ENCODE measurements at places on chromosomes 11 and 22.

- DNase-seq = no peak
Measured at GRCh38 chr11:31640611-31641010, 131.0 kb downstream of the ELP4 start.

DNA sequence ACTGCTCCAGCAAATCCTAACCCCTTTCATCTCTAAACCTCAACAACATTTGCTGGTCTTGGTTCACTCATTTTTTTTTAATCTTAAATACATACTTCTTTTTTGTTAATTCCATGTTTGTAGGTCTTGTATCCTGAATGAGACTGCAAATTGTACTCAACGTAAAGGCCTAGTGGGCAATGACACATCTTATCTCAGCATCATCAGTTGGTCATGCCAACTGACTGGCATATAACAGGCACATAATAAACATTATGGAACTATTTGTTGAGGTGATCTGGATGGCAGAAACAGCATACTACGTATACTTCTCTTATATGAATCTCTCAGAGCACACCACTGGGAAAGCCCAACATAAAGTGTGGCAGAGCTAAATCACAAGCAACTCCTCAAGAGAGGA, 116.7 kb downstream of the RBFOX2 start:
- no peak for DNase-seq

DNA sequence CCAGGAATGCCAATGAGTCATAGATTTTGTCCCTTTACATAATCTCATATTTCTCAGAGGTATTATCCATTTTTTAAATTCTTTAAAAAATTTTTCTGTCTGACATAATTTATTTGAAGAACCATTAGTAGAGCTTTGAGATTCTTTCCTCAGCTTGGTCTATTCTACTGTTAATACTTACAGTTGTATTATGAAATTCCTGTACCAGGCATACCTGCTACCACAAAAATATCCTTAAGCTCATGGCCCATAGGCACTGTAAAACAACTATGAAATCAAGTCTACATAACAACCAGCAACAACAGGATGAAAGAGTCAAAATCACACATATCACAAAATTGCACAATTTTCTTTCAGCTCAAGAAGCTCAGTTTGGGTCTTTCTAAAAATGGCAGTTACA, 541.3 kb downstream of the LUZP2 start:
- no peak for DNase-seq

DNA sequence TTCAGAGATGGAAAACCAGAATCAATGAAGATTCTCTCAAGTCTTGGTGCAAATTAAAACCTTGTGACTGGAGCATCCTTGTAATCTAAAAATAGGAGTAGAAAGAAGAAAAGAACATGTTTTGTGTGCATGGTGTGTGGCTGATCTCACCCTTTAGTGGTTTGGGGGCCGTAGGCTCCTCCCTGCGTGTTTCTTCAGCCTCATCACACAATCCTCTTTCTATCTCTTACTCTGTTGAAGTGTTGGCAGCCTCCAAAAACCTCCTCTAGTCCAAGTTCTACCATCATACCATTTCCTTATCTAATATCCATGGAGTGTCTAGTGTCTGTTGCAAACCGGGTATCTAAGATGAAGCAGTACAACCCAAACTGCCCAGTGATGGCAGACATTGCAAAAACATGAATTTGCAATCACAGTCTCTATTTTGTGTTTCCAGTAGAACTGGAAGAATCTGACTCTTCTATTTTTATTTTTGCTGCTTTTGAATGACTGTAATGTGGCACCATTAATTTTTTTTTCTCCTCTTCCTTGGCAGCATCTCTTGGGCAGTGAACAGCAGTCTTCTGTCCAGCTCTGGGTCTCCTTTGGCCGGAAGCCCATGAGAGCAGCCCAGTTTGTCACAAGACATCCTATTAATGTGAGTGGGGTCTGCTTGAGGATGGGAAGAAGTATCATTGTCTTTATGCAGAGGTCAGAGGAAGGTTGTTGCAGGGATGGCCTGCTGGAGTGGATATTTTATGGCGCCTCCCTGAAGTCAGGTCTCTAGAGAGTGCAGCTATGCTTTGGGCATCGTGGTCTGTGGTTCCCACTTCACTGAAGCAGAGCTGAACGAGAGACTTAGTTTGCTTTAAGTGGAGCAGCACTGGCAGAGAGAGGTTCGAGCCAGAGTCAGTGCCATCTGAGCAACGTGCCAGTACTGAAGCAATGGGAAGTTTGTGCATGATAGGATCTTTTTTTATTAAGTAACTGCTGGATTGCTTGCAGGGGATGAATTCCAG, 60.0 kb upstream of the SORL1-AS1 start:
- no peak for DNase-seq

DNA sequence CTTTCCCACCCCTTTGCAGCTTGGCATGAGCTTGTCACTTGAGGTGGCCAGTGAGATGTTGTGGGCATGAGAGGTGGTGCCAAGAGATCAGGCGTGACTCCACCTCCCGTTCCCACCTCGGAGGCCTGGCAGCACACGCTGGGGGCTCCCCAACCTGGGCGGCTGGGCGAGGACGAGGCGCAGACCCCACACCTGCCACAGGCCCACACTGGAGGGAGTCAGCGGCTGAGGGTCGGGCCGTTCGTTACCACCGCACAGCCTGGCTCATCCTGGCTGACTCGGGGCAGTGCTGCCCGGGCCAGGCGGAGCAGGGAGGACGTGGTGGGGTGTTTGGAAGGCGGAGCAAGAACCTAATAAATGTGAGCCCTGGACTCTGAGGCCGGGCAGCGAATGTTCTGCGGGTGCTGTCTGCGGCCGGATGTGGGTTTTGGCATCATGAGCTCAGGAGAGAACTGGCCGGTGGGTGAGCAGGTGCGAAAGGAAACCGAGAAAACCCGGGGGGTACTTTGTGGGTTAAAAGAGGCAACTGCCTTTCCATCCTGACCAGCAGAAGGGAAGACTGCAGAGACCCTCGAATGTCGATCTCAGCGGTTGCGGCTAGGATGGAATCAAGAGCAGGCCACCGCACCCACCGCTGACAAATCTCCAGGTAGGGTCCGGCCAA, 10.2 kb upstream of the IFITM3 start:
- DNase-seq = no peak

DNA sequence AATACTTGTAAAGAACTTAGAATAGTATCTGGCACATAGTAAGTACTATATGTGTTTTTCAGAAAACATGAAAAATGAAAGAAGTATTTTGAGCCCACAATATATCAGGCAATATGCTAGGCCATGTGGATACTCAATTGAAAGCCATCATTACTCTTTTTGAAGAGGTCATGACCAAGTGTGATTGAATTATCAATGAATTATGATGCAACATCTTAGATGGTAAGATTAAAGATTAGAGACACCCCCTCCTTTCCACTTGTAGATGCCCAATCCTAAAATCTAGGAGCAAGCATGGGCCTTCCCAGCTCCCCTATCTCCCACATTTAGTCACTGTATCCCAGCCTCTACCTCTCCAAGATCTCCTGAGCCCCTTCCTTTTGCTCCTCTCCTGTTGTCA, 154.4 kb downstream of the ETS1 start:
- DNase-seq = no peak

DNA sequence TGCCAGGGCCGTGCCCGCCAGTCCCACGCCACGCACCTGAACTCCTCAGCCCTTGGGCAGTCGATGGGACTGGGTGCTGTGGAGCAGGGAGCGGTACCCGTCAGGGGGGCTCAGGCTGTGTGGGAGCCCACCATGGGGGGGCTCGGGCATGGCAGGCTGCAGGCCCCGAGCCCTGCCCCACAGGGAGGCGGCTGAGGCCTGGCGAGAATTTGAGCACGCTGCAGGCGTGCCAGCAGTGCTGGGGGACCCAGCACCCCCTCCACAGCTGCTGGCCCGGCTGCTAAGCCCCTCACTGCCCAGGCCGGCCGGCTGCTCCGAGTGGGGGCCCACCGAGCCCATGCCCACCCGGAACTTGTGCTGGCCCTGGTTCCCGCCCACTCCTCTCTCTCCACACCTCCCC, 56.8 kb downstream of the TMPRSS5 start:
- no peak for DNase-seq

DNA sequence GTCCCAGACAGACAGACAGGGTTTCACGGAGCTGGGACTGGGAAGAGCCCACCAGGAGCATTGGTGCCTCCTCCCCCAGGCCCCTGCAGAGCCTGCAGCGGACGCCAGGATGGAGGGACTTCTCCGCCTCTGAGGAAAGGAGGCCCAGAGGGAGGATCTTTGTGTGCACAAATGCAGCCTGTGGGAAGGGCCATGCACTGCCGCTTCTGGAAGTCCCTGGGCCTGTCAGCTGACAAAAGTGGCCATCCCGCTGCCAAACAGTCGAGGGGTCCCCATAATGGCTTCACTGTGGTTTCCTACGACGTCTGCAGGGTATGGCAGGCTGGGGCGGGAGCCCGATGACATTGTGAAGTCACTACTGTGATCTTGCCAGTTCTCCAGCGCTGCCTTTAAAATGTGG, 73.8 kb downstream of the TP53I11 start:
- no peak for DNase-seq

DNA sequence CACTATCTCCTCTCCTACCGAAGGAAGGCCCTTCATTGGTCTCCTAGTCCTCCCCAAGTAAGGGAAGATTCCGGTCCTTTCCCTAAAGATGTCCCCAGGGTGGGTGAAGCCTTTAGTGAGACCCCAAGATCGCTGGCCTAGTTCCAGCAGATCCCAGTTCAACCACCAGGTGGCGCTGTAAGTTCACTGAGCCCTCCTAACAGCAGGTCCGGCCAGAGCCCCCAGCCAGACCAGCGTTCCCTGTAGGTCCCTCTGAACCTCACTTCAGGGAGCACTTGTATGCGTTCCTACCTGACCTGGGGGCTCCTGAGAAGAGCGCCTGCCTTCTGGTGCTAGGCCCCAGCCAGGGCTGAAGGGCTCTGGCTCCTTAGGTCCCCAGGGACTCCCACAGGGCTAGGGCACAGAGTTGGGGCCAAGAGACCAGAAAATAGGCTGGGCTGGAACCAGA, 38.1 kb downstream of the LMO1 start:
- peak; percentile 55 for DNase-seq

GRCh38 chr22:23206915-23207314, 26.6 kb downstream of the BCR start:
- DNase-seq = no peak

DNA sequence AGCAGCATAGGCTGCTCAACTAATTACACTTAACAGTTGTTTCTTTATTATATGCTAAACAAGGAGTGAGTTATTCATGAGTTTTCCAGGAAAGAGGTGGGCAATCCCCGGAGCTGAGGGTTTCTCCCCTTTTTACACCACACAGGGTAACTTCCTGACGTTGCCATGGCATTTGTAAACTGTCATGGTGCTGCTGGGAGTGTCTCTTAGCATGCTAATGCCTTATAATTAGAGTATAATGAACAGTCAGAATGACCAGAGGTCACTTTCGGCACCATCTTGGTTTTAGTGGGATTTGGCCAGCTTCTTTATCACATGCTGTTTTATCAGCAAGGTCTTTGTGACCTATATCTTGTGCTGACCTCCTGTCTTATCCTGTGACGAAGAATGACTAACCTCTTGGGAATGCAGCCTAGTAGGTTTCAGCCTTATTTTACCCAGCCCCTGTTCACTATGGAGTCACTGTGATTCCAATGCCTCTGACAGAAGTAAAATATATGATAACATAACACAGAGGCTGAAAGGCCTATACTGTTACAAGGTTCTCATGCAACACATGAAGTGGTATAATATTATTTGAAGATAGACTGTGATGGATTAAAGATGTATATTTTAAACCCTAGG, 41.3 kb upstream of the RDX start:
- DNase-seq = no peak

DNA sequence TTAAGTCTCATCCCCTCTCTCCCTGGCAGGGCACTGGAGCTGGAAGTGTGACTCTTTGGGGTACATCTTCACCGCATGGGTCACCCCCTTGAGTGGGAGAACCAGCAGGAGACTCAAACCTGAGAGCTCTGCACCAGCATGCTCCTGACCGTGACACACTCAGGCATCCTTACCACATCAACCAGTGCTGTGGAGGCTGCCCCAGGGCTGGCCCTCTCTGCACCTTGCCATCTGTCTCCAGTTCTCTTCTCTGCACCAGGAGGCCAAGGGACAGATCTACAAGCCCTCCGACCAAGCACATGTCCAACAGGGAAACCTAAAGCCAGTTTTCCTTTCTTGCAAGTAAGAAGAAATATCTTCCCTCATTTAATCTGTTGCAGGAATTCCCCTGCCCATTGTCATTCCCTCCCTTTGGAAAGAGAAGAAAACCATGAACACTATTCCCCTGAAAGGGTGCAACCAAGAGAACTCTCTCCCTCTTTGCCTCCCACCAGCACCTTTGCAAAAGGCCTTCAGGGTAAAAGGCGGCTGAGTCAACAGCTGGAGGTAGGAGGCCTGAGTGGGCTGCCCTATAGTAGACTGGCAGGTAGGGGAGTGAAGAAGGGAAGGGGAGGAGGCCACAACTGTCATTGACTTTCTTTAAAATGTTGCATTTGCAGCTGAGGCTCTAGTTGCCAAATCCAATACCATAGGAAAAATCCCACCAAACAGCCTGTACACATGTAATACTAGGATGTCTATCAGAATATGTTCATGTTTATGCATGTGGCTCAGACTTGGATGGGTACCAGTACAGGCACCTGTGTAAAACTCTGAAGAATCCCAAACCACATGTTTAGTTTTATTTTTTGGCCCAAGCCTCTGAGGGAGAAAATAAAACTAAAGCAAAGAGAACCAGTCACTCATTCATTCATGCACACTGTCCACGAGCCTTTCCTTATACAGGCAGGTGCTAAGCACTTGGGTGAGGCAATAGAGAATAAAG, 117.0 kb downstream of the WT1 start:
- no peak for DNase-seq

DNA sequence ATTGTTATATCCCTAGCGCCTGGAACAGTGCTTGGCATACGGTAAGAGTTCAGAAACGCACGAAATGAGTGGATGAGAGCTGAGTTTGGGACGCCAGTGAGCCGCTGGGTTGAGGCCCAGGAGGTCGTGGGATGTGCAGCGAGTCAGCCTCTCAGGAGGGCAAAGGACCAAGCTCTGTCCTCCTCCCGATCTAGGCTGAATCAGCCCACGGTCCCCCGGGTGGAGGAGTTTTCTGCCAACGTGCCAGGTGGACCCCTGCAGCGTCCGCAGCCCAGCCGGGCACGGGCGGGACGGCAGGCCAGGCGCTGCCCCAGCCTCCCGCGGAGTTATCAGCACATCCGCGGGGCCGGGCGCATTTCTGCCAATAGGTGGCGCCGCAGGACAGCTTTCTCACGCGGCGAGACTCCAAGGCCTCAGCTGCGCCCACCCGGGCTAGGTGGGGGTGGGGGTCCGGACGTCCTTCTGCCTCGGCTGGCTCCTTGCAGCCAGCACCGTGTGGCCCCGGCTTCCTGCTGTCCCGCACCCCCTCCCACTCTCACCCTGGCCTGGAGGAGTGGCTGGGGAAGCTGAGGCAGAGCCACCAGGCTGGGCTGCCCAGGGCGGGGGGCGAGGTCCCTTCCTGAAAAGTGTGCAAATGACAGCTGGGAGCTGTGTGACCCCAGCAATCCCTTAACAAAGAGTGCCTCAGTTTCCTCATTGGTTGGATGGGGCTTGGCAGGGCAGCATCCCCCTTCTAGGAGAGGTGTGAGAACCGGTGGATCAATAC, 2.2 kb upstream of the RPS19BP1 start:
- DNase-seq = peak; percentile 69

DNA sequence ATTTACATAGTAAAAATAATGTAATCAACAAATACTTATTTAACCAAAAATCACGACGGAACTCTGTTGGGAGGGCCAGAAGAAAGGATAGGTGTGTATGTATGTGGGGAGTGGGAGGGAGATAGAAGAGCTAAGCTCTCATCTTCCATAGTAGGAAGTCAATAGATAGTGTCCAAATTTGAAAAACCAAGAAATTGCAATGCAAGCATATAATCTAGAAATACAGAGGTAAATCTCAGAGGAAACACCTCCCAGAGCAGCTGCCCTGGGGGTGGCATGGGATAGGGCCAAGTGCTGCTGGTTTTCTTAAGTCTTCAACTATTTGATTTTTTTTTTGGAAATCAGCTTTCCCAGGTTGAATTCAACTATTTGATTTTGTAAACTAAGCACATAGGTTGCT, 16.9 kb downstream of the C11orf86 start:
- no peak for DNase-seq

Measured in stimulated activated CD4-positive, alpha-beta T cell treated with anti-CD3 and anti-CD28 coated beads, TNF-alpha, amount 100 ng/mL, for 24 hours (primary cell).